NCI-H510A (cell line): ENCODE measurements at places on chromosomes 2 and 18.

DNA sequence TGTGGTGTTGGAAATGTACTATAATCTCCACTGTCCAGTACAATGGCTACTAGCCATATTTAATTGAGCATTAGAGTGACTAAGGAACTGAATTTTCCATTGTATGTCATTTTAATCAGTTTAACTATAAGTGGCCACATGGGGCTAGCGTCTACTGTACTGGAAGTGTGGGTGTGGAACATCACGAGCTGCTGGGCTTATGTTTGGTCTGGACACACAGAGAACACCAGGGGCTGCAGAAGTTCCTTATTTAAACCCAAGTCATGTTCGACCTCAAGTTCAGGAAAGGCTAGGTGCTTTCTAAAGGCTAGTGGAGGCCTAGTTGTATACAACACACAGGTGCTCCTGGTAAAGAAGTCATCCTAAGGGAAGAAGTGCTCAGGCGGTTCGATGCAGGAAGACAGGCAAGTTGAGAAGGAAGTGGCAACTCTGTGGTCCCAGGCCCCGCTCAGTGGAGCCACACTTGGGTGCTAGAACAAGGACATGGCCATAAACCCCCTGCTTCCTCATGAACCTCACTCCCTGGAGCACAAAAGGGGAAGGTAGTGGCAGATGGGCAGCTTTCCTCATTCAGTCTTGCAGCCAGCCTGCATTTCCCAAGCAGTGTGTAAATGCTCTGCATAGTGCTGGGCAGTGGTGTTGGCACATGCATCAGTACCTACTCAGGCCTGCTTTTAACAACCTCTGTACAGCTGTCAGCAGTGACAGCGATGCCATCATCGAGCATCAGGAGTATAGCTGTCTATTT lies 13.3 kb downstream of the LGALSL start:
- no peak for DNase-seq

- no peak for DNase-seq
Observed at GRCh38 chr2:10947005-10947440, 35.3 kb downstream of the KCNF1 start.

DNA sequence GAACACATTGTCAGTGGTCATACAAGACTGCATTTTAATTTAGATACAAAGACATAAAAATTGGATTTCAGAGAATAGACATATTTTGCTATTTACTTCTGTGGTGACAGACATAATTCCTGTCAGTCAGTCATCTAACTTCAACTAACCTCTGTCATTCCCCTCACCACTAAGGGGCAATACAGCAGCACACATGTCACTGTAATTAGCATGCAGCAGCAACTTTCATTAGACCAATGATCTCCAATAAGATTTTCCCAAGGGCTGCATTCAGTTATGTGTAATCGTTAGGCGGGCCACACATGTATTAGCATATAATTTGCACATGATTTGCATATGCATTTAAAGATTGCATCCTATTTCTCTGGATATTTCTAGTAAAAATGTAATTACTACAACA lies 624.5 kb downstream of the NR4A2 start:
- no peak for DNase-seq

DNA sequence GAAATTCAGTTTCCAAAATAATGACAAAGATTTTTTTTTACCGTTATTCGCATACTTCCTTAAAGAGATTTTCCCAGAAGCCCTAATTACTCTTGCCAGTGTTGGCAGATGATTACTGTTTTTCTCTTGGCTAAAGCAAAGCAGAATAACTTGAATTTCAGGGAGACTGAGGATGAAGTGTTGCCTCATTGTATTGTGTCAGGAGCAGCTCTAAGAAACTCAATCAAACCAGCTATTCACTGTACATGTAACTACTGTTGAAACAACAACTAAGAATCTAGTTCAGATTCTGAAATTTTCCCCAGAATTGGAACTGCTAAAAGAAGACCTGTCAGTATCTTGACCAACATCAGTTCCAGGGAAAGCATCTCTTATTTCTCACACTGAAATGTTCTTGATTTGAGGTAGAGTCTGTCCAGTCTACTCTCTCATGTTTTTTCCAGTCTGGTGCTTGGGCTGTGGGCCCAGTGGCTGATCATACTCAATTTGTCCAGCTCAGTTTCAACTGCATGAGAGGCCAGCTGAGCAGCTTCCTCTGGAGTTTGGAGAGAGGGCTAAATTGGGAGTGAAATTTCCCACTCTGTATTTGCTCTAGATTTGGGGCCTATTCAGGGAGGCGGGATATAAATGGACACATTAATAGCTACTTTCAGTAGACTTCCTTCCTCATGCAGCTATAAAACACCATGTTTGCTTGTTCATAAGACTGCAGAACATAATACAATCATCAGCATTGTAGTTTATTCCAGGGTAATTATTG lies 78.5 kb downstream of the PPP1R1C start:
- no peak for DNase-seq

- DNase-seq, result no peak
Observed at GRCh38 chr2:235539773-235540172, 45.9 kb downstream of the AGAP1 start.

DNA sequence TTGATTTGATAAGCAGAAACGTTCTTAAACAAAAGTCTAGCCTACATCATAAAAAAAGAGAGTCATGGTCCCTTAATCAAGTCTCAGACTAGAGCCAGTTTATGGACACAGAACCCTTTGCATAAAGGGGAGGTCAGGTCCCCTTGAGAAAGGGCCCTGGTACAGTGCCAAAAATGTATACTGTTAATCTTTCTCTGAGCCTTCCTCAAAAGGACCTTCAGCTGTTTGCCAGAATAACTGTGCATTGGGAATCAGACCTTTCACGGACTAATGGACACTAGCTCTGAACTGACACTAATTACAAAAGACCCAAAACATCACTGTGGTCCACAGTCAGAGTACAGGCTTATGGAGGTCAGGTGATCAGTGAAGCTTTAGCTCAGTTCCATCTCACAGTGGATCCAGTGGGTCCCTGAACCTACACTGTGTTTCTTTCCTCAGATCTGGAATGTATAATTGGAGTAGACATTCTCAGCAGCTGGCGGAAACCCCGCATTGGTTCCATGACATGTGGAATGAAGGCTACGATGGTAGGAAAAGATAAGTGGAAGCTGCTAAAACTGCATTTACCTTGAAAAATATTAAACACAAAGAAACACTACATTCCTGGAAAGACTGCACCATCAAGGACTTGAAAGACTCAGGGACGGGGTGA lies 151.4 kb downstream of the TMEFF2 start:
- no peak for DNase-seq

DNA sequence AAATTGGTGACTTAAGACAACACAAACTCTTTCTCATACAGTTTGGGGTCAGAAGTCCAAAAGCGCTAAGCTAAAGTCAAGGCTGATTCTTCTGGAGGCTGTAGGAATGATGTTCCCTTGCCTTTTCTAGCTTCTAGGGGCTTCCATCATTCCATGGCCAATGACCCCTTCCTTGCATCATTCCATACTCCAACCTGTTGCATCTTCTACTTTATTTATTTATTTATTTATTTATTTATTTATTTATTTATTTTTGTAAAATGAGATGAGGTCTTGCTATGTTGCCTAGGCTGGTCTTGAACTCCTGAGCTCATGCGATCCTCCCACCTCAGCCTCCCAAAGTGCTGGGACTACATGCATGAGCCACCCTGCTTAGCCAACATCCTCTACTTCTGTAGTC lies 44.7 kb upstream of the C1D start:
- no peak for DNase-seq

- DNase-seq, result no peak
Observed at GRCh38 chr18:48914581-48915251, 36.0 kb downstream of the SMAD7 start.

DNA sequence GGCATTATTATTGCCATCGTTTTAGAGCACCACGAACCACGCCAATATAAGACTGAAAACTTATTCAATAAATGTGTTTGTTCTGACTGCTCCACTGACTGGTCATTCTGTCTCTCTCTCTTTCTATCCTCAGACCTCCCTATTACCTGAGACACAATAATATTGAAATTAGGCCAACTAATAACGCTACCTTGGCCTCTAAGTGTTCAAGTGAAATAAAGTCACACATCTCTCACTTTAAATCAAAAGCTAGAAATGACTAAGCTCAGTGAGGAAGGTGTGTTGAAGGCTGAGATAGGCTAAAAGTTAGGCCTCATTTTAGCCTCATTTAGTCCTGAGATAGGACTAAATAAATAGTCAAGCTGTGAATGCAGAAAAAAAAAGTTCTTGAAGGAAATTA lies 38.8 kb downstream of the G6PC2 start:
- no peak for DNase-seq

DNA sequence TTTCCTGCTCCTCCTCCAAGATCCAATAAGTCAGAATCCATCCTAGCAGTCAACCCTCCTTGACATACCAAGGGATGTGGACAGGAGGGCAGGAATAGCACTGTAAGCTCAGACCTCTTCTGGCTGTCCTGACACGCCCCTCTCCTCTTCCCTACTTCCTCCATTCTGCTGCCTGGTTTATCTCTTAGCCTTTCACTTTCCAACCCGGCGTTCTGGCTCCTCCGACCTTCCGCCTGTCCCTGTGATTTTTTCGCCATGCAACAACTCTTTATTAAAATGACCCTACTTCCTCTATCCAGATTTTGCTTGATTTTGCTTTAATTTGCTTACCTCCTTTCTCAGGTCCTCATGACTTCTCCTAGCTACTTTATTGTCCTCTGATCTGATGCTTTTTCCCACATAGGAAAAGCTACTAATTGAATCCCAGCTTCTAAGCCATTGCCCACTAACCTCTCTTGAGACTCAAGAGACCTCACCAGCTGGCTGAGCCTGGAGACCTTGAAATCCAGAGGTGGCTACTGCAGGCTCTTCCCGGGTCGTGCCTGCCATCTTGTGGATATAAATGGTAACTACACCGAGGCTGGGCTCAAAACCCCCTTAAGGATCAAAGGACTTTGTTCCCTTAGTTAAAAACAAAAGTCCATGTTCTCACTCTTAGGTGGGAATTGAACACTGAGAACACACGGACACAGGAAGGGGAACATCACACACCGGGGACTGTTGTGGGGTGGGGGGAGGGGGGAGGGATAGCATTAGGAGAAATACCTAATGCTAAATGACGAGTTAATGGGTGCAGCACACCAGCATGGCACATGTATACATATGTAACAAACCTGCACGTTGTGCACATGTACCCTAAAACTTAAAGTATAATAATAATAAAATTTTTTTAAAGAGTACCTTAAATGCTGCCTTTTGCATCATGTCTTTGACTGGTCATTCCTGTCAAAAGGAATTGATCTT lies 139.4 kb downstream of the AKAIN1 start:
- peak; percentile 81 for DNase-seq

- DNase-seq, result no peak
Observed at GRCh38 chr2:224908818-224909217, 133.4 kb downstream of the DOCK10 start.

GRCh38 chr2:18901242-18901641 lies 311.9 kb upstream of the NT5C1B start:
- no peak for DNase-seq

DNA sequence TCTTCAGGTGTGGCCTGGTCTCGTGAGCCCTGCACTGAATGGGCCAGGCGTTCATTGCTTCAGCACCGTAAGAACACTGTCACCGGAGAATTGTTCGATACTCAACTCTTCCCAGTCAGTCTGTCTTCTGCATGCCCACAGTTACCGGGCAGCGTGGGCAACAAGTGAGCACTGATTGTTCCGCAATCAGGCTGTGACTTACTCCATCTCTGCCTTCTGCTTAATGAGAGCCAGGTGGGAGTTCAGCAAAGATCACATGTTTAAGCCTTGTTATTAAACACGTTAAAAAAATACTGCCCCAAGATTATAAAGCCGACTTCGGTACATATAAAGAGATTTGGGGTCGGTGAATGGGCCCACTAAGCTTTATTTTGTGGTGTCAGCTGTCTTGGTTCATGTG lies 3.7 kb downstream of the STEAP3 start:
- DNase-seq, result no peak

- DNase-seq, result no peak
Observed at GRCh38 chr2:22907330-22907729, 477.6 kb upstream of the KLHL29 start.

- no peak for DNase-seq
Observed at GRCh38 chr2:101692766-101693165, 4.7 kb upstream of the MAP4K4 start.

DNA sequence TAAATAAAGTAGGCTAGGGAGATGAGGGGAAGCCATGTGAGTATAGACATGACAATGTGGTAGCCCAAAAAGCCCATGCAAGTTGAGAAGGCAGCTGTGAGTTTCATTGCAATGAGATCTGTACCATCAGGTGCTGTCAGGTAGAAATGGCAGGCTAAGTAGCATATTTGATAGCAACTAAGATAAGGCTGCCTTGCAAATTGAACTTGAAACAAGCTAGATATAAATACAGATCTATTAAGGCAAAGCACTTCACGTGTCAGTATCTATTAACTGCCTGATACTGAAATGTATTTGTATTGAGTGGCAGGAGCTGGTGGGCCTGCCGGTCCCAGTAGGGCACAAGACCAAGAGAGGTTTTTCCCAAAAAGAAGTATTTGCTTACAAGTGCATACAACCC lies 419.9 kb downstream of the TDRD15 start:
- no peak for DNase-seq

GRCh38 chr18:22475426-22476100 lies 57.8 kb upstream of the CTAGE1 start:
- DNase-seq, result no peak

DNA sequence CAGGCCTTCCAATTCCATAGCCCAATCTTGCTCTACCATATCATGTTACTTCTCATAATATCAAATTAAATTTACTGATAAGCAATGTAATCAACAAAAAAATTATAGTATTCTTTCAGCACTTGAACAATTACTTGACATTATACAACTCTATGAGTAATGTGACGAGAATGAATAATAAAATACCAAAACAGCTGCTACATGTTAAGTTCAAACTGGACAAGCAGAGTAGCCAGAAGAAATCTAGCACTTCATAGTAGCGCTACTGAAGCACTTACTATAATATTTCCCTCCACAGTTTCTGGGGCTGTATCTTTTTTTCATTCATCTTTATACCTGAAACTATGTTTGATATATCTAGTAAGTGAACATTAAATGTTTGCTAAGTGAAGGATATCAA lies 14.9 kb downstream of the PPP3R1 start:
- DNase-seq, result no peak

DNA sequence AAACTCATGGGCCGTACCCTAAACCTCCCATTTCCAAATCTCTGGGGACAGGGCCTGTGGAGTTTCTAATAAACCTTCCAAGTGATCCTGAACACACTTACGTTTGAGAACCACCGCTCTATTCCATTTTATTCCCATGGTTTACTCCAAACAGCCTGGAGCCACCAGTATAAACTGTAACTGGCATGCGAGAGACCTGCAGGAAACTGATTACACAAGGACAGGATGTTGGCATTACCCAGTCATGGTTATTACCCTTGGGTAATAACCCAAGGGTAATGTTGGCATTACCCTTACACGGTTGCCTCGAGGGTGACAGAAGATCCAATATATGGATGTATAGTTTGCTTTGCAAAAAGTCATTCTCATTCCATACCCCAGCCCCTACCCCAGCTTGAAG lies 37.0 kb upstream of the YPEL5 start:
- DNase-seq, result no peak

DNA sequence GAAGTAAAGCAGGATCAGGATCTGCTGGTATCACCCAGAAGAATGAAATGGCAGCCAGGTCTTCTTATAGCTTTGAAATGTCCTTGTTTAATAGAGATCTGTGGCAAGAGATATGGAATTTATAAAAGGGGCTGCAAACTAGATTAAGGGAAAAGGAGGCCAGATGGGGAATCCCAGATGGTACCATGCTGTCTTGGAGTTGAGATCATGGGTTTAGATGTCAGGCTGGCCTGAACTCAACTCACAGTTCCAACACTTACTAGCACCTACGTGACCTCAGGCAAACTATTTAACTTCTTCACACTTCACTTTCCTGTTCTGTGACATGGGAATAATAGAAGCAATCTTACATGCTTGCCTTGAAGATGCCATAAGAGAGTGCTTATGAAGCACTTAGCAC lies 188.2 kb downstream of the ALK start:
- DNase-seq, result no peak
